ENCODE measurements at places on chromosomes 16 and 17.
A peak's percentile ranks its signal among the peaks of the same experiment; 100 is the strongest.

GRCh38 chr17:62778990-62779681 lies 29.0 kb downstream of the MARCHF10 start:
- DNase-seq = peak; percentile 98

GRCh38 chr17:57455063-57455914 lies 199.0 kb downstream of the MSI2 start:
- peak; percentile 57 for DNase-seq

- no peak for DNase-seq
Observed at GRCh38 chr17:11852912-11853311, 144.4 kb downstream of the ZNF18 start.

- no peak for DNase-seq
Observed at GRCh38 chr16:84746875-84747274, 47.1 kb downstream of the USP10 start.

GRCh38 chr17:41419716-41420115 lies 4.7 kb downstream of the KRT37 start:
- DNase-seq = no peak

DNA sequence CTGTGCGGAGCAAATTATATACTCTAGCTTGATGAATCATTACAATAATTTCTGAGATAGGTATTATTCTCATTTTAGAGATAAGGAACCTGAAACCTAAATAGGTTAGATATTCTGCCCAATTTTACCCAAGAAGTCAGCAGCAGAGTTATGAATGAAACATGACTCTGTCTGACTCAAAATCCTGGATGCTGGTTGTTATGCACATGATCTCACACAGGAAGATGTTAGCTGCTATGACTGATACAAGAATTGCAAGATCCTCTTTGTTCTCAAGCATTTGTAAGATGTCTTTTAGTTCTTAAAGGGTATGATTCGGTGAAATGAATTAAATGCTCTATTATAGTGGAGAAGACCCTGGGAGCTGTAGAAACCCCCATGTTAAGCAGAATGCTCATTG lies 447.8 kb downstream of the KIF2B start:
- DNase-seq = no peak

DNA sequence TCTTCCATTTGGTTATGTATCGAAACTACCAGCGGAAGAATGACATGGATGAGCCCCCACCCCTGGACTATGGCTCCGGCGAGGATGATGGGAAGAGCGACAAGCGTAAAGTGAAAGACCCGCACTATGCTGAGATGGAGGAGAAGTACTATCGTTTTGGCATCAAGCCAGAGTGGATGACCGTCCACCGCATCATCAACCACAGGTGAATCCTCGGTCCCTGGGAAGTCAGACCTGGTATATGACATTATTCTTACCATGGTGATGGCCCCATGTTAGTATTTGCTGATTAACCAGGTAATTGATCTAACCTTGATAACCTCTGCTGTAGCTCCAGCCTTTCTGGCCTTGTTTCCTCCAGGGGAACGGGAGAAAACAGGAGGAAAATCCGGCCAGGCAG lies 8.5 kb downstream of the CHD3 start:
- DNase-seq = peak; percentile 12

- DNase-seq = peak; percentile 69
Observed at GRCh38 chr16:48053418-48053745, 102.4 kb downstream of the ABCC12 start.

- no peak for DNase-seq
Observed at GRCh38 chr16:85098565-85098964, 13.7 kb downstream of the CIBAR2 start.

DNA sequence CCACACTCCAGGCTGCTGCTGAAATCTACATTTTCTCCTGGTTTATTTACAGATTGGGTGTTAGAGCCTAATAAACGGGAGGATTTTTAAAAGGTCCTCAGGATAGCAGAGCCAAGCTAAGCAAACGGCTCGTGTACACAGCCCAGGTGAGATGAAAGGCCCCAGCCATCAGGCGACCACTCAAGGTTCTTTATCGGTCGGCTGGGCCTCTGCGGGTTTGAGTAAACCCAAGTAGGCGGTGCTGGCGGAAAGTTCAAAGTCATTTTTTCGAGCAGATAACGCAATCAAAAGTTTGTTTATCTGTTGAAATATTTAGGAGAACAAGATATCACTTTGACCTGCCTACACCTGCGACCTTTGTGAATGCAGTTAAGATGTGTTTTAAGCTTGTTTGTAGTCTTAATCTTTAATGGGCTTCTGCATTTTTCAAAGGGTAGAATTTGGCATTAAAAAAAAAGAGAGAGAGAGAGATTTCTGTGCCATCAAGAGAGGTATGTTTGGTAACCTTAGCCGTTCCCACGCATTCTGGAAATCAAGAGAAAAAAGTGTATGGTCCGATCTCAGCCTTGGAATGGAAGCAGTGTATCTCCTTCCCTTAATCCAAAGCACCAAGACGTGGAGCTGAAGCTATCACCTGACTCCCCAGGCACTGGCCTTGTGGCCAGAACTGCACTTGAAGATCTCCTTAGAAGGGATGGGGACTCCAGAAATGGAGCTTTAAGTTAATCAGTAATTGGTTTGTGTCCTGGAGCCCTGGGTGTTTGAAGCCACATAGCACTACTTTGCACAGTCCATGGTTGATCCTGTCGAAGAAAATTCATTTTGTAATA lies 301.7 kb upstream of the IRX5 start:
- DNase-seq = no peak

- no peak for DNase-seq
Observed at GRCh38 chr16:14109077-14109775, 38.1 kb downstream of the MRTFB start.

- DNase-seq = no peak
Observed at GRCh38 chr16:84449156-84450140, 55.0 kb downstream of the MEAK7 start.

- peak; percentile 75 for DNase-seq
Observed at GRCh38 chr16:15954814-15955151, 5.4 kb downstream of the ABCC1 start.

GRCh38 chr17:47879028-47879585 lies 16.9 kb upstream of the SP2 start:
- peak; percentile 78 for DNase-seq

- no peak for DNase-seq
Observed at GRCh38 chr17:28472871-28473497, 460 bp upstream of the SLC13A2 start.

DNA sequence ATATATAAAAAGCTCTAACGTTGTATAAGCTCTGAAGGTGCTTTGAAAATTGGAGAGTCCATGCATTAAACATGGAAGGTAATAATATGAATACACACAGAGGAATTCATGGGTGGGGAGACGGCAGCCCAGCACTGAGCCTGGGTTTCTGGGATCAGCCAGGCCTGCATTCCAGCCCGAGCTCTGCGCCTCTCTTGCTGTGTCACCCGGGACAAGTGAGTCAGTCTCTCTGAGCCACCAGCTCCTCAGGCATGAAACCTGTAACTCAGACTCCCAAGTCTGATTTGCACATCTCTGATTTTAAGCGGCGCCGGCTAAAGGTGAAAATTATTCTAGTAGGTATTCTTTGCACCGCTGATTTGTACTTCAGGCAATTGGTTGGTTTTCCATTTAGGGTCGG lies 238.8 kb downstream of the MRTFB start:
- DNase-seq = peak; percentile 79

GRCh38 chr16:31505483-31505882 lies 2.7 kb downstream of the RUSF1 start:
- no peak for DNase-seq

GRCh38 chr16:72959301-72959996 lies 88.5 kb downstream of the ZFHX3 start:
- no peak for DNase-seq

GRCh38 chr16:66228792-66229191 lies 137.7 kb upstream of the CDH5 start:
- DNase-seq = peak; percentile 38

DNA sequence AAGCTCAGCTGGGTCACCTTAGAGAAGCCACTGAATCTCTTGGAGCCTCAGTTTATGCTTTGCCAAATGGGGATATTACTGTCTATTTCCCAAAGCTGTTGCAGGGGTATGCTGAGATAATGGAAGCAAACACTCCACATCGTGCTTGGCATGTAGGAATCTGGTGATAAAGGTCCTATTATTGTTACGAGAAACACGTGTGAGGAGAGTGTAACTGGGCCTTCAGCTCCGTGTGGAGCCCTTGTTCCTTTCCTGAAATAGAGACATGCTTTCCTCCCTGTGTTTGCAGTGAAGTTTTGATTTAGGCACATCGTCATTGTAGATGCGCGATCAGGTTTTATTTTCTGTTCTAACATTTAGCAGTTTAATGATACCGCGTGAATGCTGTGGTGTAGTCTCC lies 292.4 kb downstream of the CPPED1 start:
- DNase-seq = no peak

DNA sequence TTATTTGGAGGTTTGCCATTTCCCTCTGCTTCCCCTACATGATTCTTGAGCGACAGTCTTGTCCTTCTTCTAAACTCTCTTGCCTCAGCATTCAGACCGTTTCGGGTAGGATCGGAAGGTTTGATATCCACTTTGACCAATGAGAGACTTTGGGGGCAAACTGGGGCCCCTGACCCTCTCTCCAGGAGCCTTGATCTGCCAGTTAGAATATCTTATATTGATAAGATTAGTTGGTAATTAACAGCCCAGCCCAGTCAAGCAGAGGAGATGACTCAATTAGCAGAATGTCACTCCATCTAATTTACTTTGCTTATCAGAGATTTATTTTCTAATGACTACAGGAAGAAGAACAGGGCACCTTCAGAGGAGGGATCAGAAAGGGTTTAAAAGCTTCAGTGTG lies 532.8 kb downstream of the XYLT1 start:
- DNase-seq = no peak

All from IMR-90 (cell line).